H9 (cell line): ENCODE measurements at places on chromosomes 12 and 14. TPM values are rescaled to one million over a fixed set of nuclear protein-coding genes. Genes with fewer than 3 reads are reported as not detected.

TSFM gene
- 50.2 and 53.3 TPM in 2 replicates for total RNA-seq

KRT79 gene
- not detected in 2 replicates for total RNA-seq

ZNF891 gene
- 1.7 and 2.1 TPM in 2 replicates for total RNA-seq

SRRM4 gene
- 1.1 and 1.4 TPM in 2 replicates for total RNA-seq

HOTAIR gene
- not detected in 2 replicates for total RNA-seq

DNA sequence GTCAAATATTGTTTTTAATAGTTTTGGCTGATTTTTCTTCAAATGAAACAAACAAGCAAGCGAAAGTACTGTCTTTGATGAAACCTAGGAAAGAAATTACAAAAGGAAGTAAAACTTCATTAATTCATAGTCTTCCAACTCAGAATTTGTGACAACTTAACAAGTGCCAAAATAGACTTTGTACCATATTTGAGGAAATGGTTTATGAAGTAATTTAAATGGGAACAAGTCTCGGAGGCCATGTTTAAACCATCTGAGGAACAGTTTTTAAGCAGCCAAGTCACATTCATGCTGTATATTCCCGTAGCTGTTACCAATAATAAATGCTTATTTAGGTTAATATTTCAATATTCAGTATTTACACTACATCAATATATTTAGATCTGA lies 745 bp upstream of the ARHGDIB start:
- no peak overlapping the region for H3K27ac ChIP-seq
- no peaks in the 10 kb centered on the region for H3K36me3 ChIP-seq
- no peak overlapping the region for H3K4me3 ChIP-seq
- H3K4me1 ChIP-seq = peaks cover 3% of the 10 kb centered on the region
- H3K27me3 ChIP-seq = no peaks in the 10 kb centered on the region

- H3K27me3 ChIP-seq = no peaks in the 10 kb centered on the region
- no peaks in the 10 kb centered on the region for H3K4me1 ChIP-seq
- no peak overlapping the region for H3K27ac ChIP-seq
- no peak for DNase-seq
Measured at GRCh38 chr12:71417181-71417580, 22.4 kb upstream of the LGR5 start.

MIP gene
- 0.17 TPM in 1 of 2 replicates, not detected in the other for total RNA-seq

DNA sequence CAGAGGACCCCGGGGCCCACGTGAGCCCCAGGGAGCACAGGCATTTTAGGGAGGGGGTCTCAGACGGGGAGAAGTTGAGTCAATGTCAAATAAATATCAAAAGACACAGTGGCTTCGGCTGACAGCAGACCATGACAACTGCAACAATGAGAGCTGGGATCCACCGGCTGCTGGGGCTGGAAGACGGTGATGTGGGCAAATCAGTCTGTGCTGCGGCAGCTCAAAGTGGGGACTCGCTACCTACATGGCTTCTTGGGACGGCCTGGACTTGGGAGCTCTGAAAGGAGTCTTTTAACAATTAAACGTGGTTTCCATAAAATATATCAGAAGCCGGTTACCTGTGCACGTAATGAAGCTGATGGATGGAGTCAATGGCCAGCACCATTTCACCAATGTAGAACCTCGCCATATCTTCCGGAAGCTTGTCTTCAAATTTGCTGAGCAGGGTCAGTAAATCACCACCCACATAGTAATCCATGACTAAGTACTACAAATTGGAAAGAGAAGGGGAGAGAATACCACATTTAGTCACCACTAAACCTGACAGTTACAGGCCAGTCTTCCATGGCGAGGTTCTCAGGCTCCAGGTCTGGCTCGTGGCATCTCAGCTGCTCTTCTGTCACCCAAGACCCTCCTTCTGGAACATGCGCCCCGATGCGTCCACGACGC lies 58.0 kb downstream of the CDC42BPB start:
- no peak for DNase-seq
- H3K4me3 ChIP-seq = no peak overlapping the region
- peaks cover 62% of the 10 kb centered on the region for H3K36me3 ChIP-seq
- no peaks in the 10 kb centered on the region for H3K4me1 ChIP-seq

RAPGEF3 gene
- total RNA-seq = 5.6 and 7.4 TPM in 2 replicates

- DNase-seq = peak; percentile 60
- H3K4me1 ChIP-seq = peaks cover 5% of the 10 kb centered on the region; the same call in 1 of the 2 replicates
- H3K36me3 ChIP-seq = peaks cover 30% of the 10 kb centered on the region
- no peak overlapping the region for H3K4me3 ChIP-seq
- no peaks in the 10 kb centered on the region for H3K27me3 ChIP-seq
- H3K27ac ChIP-seq = no peak overlapping the region
Measured at GRCh38 chr12:120092551-120093335, 23.8 kb downstream of the RAB35 start.

DNA sequence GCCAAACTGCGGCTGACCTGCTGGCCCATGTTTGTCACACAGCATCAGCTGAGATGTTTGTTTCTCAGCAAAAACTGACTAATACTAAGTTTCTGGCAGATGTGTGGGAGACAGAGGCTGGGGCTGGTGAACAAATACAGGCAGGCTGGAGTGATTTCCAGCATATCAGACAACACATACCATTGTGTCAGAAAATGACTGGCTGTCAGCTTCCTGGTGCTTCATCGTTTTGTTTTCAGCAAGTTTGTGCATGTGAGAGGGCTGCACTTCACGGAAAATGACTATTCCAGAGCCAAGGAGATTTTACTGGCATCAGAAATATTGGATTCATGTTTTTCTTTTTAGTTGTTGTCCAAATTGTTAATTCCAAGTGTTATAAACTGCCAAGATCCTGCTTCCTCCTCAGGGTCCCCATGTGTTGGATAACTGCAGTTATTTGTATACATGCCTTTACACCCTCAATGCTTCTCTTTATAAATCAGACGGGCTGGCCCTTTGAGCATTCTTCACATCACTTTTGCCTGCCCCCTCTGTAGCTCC lies 145.7 kb downstream of the GALC start:
- no peaks in the 10 kb centered on the region for H3K27me3 ChIP-seq
- H3K4me3 ChIP-seq = no peak overlapping the region
- no peaks in the 10 kb centered on the region for H3K36me3 ChIP-seq
- H3K4me1 ChIP-seq = no peaks in the 10 kb centered on the region
- DNase-seq = no peak

- no peaks in the 10 kb centered on the region for H3K27me3 ChIP-seq
- DNase-seq = no peak
- H3K27ac ChIP-seq = no peak overlapping the region
- no peak overlapping the region for H3K4me3 ChIP-seq
- H3K36me3 ChIP-seq = no peaks in the 10 kb centered on the region
Measured at GRCh38 chr14:52081964-52082363, 13.1 kb upstream of the NID2 start.

GRCh38 chr12:101619026-101619786 lies 24.4 kb downstream of the MYBPC1 start:
- no peak for DNase-seq
- H3K4me1 ChIP-seq = no peaks in the 10 kb centered on the region; the same call in 1 of the 2 replicates
- H3K4me3 ChIP-seq = no peak overlapping the region
- no peaks in the 10 kb centered on the region for H3K27me3 ChIP-seq
- H3K27ac ChIP-seq = no peak overlapping the region

GRCh38 chr12:69844836-69845235 lies 19.8 kb downstream of the MYRFL start:
- no peaks in the 10 kb centered on the region for H3K27me3 ChIP-seq
- H3K27ac ChIP-seq = no peak overlapping the region
- no peak overlapping the region for H3K4me3 ChIP-seq
